ENCODE measurements at places on chromosomes 7 and 10.

GRCh38 chr10:16950656-16951601 is 133.7 kb upstream of the RSU1 start:
- DNase-seq, result no peak

GRCh38 chr7:2928613-2929311 is 84.7 kb upstream of the GNA12 start:
- DNase-seq, result no peak

DNA sequence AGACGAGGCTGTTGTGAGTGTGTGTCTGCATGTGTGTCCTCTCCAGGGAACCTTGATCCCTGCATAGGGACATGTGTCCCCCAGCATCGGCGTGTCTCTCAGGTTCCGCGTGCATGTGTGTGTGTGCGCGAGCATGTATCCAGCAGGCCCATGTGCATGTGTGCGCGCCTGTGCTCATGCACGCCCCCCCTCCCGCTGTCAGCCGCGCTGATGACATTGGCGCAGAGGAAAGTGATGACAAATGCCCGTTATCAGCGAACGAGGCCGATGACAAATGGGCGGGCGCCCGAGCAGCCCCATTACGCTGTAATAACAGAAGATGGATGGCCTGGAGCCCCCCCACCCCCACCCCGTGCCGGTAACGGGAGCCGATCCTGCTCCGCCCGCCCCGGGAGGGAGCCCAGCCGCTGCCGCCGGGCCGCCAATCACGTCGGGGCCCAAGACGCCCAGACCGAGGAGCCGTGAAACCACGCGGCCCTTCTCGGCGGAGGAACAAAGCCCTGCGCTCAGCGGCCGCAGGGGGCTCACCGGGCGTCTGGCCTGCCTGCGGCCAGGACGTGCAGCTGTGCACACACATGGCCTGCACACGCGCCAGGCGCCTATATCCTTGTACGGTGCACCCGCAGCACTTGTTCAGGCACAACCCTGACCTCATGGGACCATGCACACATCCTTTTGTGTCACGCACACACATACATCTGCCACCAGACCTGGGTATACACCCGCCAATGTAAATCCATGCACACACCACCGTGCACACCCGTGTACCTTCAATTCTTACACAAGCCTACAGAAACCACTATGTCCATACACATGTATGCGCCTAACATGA is 21.5 kb downstream of the POLL start:
- DNase-seq, result no peak

DNA sequence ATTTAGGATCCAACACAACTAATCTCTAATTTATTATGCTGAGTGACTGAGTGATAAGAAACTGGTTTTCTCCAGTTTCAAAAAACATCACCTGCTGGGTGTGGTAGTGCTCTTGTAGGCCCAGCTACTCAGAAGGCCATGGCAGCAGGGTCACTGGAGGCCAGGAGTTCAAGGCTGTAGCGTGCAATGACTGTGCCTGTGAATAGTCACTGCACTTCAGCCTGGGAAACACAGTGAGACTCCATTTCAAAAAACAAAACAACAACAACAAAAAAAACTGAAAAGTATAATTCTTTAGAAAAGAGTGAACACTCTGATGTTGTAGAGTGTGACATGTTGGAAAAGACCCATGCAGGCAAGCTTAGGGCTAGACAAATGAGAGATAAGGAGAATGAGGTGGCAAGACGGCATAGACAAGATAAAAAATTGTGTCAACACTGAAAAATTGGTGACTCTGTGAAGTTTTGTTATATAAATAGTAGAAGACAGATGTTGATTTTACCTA is 150.1 kb upstream of the GPR22 start:
- no peak for DNase-seq

GRCh38 chr10:77500754-77501151 is 136.9 kb downstream of the KCNMA1 start:
- DNase-seq, result no peak

- DNase-seq, result no peak
These were observed 81.0 kb upstream of the LRRC4 start for GRCh38 chr7:128112018-128112780.

DNA sequence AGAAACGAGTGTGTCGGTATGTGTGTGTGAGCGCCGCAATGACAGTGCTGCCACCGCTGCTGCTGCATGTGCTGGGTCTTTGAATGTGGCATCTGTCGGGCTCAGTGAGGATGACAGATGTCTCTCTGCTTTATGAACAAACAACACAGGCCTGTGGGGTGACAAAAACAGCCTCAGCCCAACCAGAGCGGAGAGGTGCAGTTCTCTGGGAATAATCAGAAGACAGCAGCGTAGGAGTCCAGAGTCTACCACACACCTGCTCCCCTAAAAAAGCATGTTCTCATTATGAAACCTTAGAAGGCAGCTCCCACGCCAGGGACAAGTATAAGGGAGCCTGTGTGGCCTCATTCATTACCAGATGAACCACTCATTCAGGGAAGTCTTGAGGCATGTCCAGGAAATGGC is 278.3 kb downstream of the KCNMA1 start:
- DNase-seq, result no peak

DNA sequence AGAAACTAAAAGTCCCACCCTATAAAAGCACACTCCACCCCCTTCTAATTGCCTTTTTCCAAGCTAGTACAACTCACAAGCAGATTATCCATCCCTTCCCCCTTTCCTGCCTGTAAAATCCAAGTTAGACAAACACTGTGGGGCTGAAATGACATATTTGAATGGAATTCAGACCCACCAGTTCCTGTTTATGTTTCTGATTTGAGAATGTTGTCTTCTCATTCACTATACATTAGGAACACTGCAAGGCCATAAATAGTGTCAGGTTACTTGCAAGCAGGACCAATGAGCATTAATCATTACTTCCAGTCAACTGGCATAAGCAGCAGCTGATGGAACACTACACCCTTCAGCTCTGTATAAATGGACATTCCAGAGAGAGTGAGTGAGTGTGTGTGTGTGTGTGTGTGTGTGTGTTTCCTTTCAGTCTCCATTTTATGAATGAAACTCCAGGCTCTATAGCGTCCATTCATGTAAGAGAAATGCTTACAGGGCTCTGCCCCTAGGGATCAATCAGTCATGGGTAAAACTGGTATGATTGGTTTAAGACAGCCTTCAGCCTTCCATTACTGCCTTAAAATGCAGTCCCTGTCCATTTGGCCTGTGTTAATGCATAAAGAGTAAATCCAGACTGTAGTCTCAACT is 69.3 kb downstream of the ETV1 start:
- peak; percentile 100 for DNase-seq

DNA sequence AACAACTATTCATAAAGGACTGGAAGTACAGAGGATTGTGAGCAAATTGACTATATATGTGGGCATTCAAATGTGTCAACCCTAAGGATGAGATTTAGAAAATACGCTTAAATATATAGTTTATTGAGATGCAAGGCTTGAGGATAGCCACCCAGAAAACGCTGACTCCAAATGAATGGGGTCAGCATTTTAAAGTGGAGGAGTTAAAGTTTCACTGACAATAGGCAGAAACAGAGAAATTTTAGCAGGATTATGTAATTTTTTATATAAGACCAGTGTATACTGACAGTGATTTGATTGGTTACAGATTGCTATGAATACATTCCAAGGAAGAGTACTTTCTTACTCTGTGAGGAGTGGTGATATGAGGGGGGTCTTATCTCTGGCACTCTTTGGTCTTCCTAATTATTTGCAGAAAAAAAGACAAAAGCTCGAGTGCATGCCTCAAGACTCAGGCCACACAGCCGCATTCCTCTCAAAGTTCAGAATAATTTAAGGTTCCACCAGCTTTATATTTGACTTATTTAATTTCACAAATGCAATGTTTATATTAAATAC is 38.6 kb upstream of the ARL4A start:
- DNase-seq, result no peak

GRCh38 chr10:60536529-60537114 is 146.9 kb upstream of the ANK3 start:
- no peak for DNase-seq

DNA sequence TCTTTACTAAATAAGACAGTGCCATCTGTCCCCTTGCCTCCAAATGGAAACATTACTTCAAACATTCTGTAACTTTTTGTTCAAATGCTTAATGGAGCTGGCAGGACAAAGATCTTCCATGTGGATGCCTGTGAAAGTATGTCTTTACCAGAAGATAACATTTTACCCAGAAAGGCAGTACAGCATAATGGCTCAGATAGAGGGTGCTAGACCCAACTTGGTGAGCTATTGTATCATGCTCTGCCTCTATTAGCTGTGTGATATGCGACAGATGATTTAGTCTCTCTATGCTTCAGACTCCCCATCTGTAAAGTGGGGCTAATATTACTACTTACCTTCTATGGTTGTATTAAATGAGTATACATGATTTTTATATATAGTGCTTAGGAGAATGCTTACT is 8.8 kb upstream of the SMKR1 start:
- DNase-seq, result no peak

DNA sequence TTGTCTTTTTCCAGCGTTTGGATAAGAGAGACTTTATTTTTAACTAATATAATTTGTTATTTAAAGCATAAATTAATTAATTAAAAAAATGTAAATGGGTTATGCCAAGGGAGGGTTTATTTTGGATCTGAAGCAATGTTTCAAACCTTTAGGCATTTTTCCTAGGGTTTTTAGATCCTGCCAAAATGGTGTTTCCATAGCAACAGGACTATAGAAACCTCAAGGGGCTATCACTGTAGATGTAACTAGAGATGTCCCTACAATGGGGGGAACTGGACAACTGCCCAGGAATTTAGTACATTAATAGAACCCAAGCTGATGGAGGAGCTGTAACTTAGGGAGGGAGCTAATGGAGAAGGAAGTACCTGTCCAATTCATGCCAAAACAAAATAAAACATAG is 57.3 kb downstream of the SLC39A12 start:
- no peak for DNase-seq

GRCh38 chr7:21971780-21972396 is 26.2 kb upstream of the CDCA7L start:
- no peak for DNase-seq
